Activated CD4-positive, alpha-beta T cell treated with anti-CD3 and anti-CD28 coated beads for 1 hour (primary cell): ENCODE measurements at places on chromosomes 4 and X.

DNA sequence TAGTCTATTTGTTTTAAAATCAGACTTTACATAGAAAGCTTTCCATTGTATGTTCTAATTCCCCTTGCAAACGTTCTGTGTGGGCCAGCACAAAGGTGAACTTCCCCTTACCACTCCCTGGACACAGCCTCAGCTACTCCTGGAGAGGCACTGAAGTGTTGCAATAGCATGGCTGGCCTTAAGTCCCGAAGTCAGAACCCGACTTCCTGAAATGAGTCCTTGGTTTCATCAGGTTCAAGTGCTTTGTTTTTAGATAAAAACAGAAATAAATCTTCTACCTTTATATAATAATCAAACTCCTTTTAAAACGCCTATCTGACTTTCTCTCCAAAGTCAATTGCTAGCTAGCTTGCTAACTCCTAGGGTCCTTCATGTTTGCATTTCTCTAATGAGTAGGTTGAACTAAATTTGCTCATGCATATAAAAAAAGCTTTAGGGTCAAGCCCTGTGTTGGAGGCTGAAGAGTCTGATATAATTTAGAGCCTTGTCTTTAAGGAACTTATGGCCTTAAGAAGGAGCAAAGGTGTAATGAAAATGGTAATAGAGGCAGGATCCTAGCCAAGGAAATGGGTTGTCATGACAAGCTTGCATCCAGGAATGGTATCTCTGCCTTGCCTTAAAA lies 9.0 kb downstream of the BMP3 start:
- no peak for DNase-seq

DNA sequence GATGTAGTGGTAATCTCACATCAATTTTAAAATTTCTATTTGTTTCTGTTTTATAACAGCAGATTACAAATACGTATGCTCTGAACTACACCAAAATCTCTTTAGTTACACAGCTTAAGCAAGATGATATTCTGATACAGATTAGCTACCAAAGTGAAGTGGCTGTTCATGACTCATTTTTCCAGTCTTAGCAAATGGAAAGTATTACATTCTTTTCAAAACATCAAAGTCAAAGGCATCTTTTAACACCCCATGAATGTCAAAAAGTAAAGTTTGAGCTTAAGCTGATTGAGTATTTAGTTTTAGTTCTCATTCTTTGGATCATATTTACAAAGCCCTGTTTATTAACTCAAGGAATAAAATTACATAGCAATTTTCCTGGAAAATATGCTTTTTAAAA lies 6.6 kb upstream of the HPGDS start:
- no peak for DNase-seq

GRCh38 chr4:21749412-21749811 lies 199.2 kb downstream of the KCNIP4 start:
- no peak for DNase-seq

GRCh38 chr4:75717408-75717807 lies 7.0 kb upstream of the USO1 start:
- DNase-seq, result no peak

DNA sequence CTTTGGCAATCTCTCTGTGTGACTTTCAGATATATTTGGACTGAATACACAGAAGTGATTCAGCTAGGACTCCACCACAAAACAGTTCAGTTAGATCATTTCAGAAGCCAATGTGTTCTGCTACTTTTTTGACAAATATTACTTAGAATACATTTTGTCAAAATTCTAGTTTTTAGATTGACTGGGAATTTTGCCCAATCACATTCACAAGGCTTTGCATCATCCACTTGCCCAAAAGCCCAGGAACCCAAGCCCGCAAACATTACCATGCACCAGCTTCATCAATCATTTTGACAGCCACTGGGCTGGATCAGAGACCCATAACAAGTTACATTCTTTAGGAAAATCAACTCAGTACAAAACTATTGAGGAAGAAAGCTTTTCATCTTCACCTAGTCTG lies 256.6 kb upstream of the NDST3 start:
- DNase-seq, result no peak

DNA sequence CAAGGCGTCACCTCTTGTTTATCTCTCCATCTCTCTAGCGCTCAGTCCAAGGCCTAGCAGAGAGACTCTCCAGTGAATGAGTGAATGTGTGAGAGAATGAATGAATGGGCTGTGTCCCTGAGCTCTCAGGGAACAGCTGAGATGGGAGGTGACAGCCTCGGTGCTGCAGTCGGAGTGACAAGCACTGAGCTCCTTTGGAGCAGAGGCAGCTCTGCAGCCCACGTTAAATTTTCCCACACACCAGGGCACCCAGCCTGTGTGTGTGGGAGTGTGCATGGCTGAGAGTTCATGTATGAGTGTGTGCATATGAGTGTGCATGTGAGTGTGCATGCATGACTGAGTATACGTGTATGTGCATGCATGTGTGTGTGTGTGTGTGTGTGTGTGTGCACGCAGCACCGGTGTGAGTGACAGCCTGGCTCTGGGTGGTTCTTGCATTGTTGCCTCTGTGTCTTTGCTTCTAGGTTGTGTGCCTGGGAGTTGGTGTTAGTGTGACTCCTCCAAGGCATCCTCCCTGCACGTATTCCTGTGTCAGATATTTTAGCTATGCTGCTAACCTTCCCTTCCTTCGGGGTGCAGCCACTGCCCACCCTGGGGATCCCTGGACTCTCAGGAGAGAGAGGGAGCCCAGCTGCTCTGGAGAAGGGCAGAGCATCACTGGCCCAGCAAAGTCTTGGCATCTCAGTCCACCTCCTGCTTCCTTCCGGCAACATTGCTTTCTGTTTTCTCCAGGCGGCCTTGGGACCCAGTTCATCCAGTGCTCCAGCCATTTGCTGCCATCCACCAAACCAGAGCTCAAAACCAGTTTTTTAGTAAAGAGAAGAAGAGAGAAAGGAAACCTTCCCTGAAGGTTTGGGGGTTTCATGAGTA lies 98.6 kb downstream of the PPP2R2C start:
- DNase-seq, result no peak

- no peak for DNase-seq
Observed at GRCh38 chr4:17875402-17876070, 64.8 kb downstream of the NCAPG start.
